ENCODE measurements at places on chromosomes 7 and 10.

GRCh38 chr7:88368686-88369085, 62.0 kb upstream of the STEAP4 start:
- no peak for DNase-seq

DNA sequence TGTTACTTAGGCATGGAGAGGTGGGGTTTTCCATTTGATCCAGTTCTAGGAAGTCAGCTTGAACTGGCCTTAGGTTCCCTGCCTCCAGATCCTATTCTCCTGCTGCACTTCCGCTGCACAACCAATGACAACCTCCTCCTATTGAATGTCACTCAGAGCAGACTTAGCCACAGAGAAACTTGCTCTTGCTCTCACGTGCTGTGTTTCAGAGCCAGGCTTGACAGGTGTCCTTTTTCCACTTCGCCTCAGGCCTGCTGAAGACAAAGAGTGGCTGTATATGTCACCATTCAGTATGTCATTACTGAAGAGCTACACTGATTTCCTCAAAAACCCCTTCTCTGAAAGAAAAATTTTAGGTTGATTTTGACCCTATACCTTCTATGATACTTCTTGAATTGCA, 115.4 kb upstream of the ETV1 start:
- DNase-seq = no peak

- no peak for DNase-seq
Observed at GRCh38 chr7:116024826-116025809, 5.4 kb downstream of the TFEC start.

DNA sequence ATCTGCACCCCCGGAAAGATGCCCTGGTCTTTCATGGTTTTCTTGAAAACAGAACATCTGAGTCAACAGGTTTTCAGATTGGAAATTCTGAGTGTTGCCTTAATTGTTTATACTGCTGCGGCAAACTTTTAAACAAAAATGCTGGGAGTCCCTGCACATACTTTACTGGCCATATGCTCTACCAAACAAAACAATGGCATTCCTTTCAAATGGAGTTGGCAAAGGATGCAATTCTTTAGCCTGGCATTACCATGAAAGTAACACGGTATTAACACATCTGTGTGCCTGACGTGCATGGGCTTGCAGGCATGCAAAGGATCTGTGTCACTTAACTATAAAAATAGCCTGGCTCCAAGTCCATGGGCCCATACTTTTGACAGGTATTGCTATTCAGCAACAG, 4.2 kb downstream of the INHBA start:
- no peak for DNase-seq

DNA sequence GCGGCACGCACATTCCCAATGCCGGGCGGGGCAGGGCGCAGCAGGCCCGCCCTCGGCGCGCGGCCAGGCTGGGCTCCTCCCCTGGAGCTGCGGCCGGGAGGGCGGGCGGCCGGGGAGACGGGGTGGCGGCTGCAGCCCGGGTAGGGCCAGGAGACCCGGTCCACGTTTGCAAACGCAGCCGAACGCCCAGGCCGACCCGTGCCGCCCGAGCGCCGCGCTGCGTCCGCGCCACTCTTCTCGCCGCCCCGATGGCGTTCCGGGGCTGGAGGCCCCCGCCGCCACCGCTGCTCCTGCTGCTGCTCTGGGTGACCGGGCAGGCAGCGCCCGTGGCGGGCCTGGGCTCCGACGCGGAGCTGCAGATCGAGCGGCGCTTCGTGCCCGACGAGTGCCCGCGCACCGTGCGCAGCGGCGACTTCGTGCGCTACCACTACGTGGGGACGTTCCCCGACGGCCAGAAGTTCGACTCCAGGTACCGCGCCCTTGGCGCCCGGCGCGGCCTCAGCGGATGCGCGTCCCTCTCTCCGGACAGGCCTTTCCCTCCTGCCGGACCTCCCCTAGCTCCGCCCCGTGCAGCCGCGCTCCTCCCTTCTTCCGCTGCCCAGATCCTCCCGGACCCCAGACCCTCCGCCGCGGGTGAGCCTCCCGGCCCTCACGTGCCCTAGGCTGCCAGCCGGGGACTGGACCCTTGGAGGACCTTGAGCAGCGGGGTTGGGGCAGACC, at the start of gene FKBP9:
Gene FKBP9, plus strand, starts transcription at position 115 of the 720 bp plus-strand sequence. Its CDS starts 134 bp downstream, at position 249.
- DNase-seq = no peak

DNA sequence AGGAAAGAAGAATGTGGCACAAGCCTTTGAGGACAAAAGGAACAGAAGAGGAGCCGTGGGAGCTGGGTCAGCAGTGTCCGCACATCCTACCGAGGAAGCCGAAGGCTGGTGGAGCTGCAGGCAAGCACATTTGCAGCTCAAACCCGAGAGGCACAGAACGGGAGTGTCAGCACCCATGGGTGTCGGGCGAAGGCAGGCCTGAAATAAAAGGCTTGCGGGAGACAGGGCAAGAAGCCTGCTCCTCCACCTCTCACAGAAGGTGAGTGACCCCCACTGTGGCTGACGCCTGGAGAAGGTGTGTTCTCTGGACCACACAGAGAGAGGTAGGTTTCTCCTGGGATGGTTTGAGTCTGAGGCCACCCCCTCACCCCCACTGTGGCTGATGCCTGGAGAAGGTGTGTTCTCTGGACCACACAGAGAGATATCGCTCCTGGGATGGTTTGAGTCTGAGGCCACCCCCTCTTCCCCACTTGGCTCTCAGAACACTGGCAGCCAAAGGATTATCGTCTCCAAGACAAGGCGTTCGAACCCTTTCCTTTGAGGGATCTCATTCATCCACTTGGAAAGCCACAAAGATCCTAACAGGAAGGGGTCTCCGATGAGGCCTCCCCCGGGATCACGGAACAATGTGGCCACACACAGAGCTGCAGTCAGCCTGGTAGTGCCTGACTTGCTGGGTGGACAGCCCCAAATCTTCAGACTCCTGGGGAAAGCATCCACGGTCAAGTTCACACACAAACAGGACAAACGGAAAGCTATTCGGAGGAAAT, 21.6 kb upstream of the GTPBP4 start:
- no peak for DNase-seq

- DNase-seq = no peak
Observed at GRCh38 chr10:106761906-106762305, 402.6 kb downstream of the SORCS1 start.

- DNase-seq = no peak
Observed at GRCh38 chr7:137572056-137572784, 228.7 kb upstream of the PTN start.

Data from iPS DF 19.7 (cell line).